ENCODE measurements at places on chromosomes 5 and 9.

- no peak for DNase-seq
Observed at GRCh38 chr5:9125852-9126251, 420.0 kb downstream of the SEMA5A start.

GRCh38 chr9:137000177-137000930 lies 4.0 kb upstream of the CLIC3 start:
- DNase-seq, result no peak

DNA sequence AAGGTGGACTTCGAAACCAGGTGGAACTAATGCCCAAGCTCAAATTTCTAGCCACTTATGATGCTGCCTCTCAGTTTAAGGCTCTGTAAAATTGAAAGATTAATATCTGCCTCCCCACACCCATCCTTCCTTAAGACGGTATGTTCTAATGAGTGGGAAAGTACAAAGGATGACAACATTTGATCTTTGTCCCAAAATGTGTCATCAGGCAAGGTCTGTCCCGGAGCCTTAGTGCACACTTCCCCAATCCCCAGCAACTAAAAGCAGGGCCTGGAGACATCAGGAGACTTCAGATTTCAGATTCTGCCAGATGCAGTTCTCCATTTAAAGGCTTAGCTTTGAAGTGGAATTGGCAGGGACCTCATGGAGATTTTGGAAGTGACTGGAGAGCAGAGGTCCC lies 316.5 kb downstream of the ASTN2 start:
- DNase-seq, result no peak

DNA sequence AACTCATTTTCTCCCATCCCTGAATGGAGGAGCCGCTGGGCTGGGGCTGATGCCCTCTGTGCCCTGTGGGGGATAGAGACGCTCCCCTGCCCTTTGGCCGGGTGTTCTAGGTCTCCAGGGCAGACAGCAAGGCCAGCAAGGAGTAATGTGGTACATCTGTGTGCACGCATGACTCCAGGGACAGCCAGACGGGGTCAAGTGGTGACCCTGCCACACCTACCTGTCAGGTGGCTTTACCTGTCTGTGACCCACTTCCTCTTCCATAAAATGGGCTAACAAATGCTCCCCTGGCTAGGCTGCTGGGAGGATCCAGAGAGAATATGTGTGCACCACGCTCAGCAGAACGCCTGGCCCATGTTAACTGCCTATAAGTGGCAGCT lies 35.4 kb upstream of the BARHL1 start:
- DNase-seq, result no peak

- no peak for DNase-seq
Observed at GRCh38 chr5:149724130-149724840, 5.8 kb upstream of the PPARGC1B start.

DNA sequence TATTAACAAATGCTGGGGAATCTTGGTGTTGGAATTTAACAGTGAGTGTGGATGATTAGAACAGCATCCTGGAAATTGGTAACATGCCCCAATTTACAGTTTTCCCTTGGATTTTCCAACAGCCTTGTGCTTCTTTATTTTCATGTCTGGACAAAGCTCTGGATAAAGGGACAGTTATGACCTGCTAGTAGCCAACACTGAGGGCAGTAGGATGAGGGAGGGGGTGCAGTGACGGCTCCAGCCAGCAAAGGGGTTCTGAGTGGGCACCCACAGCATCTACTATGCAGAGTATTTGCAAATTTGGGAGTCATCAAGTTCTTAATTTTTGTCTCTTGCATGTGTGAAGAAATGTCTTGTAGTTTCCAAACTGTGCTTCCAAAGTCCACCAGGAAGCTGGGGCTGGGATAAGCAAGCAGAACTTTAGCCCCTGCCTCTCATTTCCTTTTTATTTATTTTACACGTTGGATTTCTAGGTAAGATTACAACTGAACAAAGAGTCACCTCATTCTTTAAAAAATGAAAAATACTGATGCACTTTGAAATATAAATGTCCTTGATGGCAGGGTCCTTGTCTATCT lies 63.0 kb upstream of the SELENOP start:
- no peak for DNase-seq

- DNase-seq, result peak; percentile 25
Observed at GRCh38 chr9:134134949-134135342, 936 bp upstream of the WDR5 start.

DNA sequence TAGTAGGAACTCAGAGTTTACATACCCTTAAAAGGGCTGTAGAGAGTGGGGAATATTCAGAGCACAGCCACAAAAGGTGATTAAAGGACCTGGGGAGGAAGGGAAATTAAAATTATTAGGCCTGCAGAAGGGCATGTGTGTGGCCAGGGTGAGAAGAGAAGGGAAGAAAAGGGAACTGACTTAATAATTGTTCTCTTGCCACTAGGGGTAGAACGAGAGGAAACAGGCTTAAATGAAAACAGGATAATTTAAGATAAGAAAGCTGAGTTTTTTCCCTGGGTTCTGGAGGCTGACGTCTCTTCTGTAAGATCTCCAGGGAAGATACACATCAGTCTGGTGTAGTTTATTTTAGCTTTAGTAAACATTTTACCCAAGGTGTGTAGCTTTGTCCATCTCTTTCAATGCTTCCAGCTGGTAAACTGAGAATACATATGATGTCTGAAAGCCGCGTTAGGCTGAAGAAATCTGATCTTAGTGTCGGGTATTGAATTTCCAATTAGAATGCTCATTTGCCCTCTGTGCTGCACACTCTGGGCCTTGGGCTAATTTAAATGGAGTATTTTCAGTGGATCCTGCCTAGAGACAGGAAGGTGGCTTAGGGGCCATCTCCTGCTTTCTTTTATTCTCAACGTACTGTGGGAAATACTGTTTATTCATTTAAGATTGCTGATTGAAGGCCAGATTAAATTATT lies 416.8 kb downstream of the TMEM38B start:
- no peak for DNase-seq

GRCh38 chr5:133957080-133957479 lies 11.3 kb downstream of the C5orf15 start:
- no peak for DNase-seq

DNA sequence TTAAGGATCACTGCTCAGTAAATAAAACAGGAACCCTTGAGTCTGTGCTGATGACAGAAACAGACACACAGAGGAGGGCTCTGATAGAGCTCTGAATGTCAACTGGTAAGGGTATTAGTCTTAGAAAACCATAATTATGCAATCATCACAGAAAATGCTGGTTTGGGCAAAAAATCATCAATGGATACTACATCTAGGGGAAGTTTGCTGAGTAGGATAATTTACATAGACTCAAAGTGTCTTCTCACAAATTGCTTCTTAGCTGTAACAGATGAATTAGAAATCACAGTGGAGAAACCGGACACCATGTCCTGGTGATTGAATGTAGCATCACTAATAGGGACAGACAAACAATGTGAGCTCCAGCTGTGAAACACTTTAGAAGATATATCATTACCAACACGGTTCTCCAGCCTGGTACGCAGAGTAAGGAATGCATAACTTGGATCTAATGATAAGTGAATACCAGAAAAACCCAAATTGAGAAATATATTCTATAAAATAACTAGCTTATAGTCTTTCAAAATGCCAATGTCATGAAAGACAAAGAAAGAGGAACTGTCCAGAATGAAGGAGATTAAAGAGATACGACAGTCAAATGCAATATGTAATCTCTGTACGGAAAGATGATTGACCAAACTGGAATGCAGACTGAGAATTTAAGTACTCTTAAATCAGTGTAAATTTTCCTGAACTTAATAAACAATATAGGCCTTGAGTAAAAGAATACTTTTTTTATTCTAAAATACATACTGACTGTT lies 17.3 kb downstream of the CHD1 start:
- DNase-seq, result no peak

Measured in pons (tissue), 1 donor.